ENCODE measurements at places on chromosomes 1 and 21. TPM values are rescaled to one million over a fixed set of nuclear protein-coding genes. Genes with fewer than 3 reads are reported as not detected.

DNA sequence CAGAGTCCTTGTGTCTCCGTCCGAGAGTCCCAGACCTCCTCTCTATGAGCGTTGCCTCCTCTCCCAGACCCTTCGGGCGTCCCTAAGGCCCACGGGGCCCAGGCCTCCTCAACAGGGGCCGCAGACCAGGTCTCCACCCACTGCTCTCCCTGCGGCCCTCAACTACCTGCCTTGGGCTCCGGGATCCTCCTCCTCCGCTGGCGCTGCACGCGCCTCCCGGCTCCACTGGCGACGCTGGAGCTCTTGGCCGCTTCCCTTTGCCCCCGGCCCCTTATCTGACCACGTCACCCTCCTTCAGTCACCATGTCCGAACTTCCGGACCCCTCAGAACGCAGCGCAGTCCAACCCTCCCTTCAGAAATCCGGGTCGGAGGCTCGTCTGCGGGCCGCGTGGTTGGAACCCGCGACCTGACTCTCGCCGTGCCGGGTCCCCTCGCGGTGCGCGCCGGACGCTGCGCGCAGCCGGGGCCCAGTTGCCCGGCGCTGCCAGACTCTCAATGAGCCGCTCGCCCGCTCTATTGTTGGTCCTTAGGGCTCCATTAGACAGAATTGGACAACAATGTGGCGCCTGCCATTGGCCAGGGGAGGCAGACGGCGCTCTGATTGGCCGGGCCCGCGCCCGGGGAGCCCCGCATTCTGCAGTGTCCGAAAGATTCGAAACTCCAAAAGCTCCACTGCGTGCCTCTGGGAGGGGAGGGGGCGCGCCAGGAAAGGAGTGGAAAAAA, at the start of gene DMRTA2:
Gene DMRTA2 (minus strand): TSS at position 498 of the 724 bp plus-strand sequence. CDS start 1,907 bp downstream, outside the sequence.
- no peak for DNase-seq

GRCh38 chr1:224727351-224728289, 111.5 kb downstream of the CNIH3 start:
- no peak for DNase-seq

- DNase-seq: no peak
Measured at GRCh38 chr21:46083791-46084561, 13.9 kb upstream of the COL6A2 start.

GRCh38 chr21:29215709-29216108, 83.0 kb upstream of the BACH1 start:
- DNase-seq: peak; percentile 87

- peak; percentile 28 for DNase-seq
Measured at GRCh38 chr1:82377201-82377884, 576.6 kb downstream of the ADGRL2 start.

- DNase-seq: no peak
Measured at GRCh38 chr1:16120940-16121410, 34.9 kb downstream of the EPHA2 start.

DNA sequence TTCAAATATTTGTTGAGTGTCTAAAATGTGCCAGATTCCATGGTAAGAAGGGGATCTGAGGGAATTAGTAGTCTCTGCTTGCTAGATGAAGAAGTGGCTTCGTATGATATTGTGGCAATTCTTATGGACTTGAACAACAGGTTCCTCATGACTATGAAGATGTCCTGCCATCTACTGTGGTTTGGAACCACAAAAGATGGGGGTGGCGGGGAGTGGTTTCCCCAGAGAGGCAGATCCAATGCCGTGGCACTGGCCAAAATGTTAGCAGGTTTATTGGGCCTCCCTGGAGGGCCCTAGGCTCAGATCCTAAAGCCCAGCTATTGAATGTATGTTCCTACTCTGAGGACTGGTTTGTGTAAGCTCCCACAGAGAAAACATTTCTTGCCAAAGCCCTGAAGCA, 120.8 kb downstream of the RGS2 start:
- no peak for DNase-seq

DNA sequence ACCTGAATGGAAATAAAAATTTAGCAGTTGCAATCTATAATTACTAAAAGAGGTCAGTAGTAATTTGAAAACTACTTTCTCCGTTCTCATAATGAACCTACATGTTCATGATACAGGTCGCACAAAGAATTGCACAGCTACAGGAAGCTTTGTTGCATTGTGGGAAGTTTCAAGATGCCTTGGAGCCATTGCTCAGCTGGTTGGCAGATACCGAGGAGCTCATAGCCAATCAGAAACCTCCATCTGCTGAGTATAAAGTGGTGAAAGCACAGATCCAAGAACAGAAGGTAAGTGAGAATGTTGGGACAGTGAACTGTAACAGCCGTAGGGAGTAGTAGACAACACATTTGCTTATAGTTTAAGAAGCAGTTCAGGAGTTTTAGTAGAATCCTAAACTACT, 68.8 kb upstream of the BMP8A start:
- DNase-seq: no peak

DNA sequence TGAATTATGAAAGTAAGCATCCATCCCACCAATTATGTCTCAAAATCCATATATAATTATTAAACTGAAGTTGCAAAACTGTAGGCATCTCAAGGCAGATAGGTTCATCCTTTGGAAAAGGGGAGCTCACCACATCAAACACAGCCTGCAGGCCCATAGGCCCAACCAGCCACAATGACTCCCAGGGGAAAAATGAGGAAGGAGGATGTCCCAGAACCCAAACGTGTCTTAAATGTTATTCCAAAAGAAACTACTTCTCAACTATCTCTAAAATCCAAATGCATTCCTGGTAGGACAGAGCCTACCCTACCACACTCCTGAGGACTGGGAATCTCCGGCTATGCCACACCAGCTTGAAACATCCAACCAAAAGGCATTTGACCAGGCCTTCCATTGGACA, 12.8 kb downstream of the TIAM1 start:
- no peak for DNase-seq

GRCh38 chr1:156663178-156663577, 14.0 kb downstream of the NES start:
- peak; percentile 74 for DNase-seq

DNA sequence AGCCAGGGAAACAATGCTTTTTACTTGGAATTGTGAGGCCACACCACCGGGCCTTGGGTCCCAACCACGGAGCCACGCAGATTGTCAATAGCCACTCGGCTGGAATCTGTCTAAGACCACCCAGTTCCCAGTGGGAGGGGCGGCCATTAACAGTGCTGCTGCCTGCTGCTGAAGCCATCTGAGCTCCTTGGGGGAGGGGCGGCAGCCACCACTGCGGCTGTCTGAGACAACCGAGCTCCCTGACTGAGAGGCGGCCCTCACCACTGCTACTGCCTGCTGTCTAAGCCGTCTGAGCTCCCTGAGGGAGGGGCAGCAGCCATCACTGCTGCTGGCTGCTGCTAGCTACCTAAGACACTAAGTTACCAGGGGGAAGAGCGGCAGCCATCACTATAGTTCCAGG, 64.3 kb downstream of the DMRTA2 start:
- no peak for DNase-seq

GRCh38 chr1:72282271-72283021, at the start of gene NEGR1:
Gene NEGR1 (minus strand): TSS chr1:72282539.
- DNase-seq: peak; percentile 94

GRCh38 chr1:2290171-2290578, 62.1 kb downstream of the SKI start:
- no peak for DNase-seq

DNA sequence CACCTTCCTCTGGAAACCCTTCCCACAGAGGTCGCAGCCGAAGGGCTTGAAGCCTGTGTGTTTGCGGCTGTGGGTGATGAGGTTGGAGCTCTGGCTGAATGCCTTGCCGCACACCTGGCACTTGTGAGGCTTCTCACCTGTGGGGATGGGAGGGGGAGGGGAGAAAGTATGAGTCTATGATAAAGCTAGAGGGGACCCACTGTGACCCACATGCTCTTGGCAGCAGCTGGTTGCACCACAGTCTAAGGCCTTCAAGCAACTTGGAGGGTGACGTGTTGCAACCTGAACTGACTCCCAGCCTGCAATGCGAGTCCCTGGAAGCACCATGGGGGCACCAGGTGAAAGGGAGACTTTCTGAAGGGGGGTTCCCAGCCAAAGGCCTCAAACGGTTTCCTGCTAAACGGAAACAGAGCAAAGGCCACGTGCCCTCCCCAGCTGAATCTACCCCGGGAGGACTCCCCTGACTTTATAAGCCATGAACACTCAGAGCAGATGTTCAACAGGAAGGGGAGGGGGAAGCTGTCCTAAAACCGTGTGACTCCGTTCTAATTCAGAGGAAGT, 10.6 kb downstream of the GFI1 start:
- no peak for DNase-seq

DNA sequence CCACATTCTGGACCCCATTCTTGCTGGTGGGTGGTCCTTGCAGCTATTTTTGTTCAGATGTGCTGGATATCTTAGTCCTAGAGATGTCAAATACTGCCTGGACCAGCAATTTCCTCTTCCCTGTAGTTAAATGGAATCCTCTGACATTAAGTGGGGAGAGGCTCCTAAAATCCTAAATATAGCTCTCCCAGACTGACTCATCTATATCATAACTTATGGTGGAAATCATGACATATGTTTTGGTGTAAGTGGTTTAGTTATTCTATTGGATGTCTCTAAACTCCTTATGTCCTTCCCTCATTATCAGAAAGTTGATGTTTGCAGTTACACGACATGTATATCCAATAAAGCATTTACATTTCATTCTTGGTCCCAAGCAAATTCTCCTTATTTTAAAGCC, 73.1 kb downstream of the KCNJ6 start:
- no peak for DNase-seq

DNA sequence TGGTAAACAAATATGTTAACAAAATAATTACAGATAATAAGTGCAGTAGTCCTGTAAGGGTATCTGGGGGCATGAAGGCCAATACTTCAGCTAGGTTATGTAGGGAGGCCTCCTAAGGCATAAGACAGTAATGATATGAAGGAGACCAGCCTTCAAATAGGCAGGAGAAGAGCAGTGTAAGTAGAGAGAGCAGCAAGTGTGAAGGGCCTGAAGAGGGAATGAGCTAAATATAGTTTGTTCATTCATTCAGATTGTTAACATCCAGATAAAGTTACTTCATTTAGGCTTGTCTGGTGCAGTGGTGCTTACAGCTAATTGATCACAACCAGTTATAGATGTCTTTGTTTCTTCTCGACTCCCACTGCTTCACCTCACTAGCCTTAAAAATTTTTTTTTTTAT, 71.1 kb downstream of the EPB41 start:
- no peak for DNase-seq

- DNase-seq: no peak
Measured at GRCh38 chr1:156812293-156812990, 4.2 kb downstream of the SH2D2A start.

DNA sequence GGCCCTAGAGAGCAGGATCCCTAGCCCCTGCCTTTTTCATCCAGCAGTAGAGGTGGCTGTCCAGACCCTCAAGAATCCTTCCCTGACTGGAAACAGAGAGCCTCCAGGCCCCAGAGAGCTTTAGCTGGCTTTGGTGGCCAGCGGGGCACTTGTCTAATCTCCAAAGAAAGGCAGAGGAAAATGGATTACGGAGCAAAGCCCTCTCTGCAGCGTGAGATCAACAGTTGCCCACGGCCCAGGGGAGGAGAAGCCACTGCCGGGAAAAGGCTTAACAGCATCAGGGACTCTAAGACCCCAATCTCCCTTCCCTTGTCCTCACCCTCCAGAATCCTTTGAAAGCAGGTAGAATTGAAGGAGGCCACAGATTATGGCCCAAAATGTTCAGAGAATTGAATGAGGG, 35.8 kb upstream of the GRIK3 start:
- DNase-seq: no peak

DNA sequence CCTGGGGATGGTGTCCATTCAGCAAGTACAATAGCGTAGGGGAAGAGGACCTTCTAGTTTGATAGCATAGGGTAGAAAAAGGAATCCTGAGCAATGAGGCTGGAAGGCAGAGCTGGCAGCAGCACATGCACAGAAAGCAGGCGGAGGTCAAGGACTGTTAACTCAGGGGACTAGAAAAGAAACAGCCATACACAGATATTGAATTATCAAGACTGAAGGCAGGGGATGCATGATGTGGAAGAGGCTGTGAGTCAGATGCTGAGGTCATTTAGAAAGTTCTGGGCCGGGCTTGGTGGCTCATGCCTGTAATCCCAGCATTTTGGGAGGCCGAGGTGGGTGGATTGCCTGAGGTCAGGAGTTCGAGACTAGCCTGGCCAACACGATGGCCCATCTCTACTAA, 65.6 kb downstream of the OPTC start:
- peak; percentile 68 for DNase-seq

DNA sequence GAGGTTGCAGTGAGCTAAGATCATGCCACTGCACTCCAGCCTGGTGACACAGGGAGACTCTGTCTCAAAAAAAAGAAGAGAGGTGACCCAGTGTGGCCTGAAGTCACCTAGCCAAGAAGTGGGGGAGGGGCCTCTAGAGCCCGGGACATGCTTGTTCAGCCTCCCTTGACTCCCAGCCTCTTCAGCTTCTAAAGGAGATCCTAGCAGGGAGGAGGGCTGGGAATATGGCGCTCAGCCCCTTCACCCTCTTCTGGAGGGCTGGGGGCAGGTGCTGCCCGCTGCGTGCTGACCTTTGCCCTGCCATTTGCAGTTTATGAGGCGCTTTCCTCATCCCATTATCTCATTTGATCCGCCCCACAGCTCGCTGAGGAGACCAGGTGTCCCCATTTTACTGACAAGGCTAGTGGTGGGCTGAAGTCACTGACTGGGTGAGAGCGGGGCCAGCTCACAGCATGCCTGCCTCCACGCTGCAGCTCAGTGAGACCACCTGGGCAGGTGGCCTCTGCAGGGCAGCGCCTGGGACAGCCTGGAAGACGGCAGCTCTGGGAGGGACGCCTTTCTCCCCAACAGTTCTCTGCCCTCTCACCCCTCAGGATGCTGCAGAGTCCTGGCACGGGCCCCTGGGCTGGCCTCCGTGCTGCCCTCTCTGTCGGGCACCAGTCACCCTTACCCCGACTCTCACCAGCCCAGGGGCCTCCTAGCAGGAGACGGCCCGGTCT, 7.5 kb downstream of the ELF3 start:
- no peak for DNase-seq

- DNase-seq: no peak
Measured at GRCh38 chr1:23553231-23554126, 5.8 kb downstream of the ID3 start.

DNA sequence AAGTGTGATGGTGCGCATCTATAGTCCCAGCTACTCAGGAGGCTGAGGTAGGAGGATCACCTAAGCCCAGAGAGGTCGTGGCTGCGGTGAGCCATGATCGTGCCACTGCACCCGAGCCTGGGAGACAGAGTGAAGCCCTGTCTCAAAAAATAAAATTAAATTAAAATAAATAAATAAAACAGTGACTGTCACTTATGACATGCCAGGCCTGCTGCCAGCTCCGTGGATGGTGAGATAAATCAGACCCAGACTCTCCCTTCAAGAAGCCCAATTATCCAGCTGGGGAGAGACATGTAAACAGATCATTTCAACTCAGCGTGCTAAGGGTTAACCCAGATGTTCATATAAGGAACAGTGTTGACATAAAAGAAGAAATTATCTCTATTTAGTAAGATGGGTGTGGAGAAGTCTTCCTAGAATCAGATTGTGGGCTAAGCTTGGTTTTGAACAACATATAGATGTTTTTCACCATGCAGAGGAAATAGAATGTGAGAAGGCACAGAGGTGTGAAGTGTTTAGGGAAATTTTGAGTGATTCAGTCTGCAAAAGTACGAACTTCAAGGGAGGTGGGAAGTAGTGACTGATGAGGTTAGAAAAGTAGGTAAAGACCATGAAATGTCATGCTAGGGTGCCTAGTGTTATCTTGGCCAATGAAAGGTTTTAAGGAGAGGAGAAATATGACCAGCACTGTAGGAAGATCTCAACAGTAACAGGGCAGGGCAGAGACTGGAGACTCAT, 18.3 kb downstream of the YARS1 start:
- no peak for DNase-seq

The GPR25 gene
- polyA plus RNA-seq: not detected

The S100A1 gene
- polyA plus RNA-seq: 9.7 TPM

The PLD5 gene
- 0.02 TPM for polyA plus RNA-seq

The LCE7A gene
- polyA plus RNA-seq: not detected

The UBE2U gene
- polyA plus RNA-seq: not detected

The DENND2C gene
- 1.5 TPM for polyA plus RNA-seq

The TPTE gene
- polyA plus RNA-seq: not detected

The SLAMF9 gene
- polyA plus RNA-seq: not detected

Measured in fibroblast of lung (primary cell).